Psoas muscle (tissue), 8 donors: ENCODE measurements at places on chromosomes 7 and 10. TPM values are rescaled to one million over a fixed set of nuclear protein-coding genes. Genes with fewer than 3 reads are reported as not detected.

GRCh38 chr7:12377406-12377805 lies 26.3 kb downstream of the VWDE start:
- no peaks in the 10 kb centered on the region for H3K4me1 ChIP-seq
- H3K4me3 ChIP-seq, result no peak overlapping the region
- DNase-seq, result no peak
- no peaks in the 10 kb centered on the region for H3K36me3 ChIP-seq

DNA sequence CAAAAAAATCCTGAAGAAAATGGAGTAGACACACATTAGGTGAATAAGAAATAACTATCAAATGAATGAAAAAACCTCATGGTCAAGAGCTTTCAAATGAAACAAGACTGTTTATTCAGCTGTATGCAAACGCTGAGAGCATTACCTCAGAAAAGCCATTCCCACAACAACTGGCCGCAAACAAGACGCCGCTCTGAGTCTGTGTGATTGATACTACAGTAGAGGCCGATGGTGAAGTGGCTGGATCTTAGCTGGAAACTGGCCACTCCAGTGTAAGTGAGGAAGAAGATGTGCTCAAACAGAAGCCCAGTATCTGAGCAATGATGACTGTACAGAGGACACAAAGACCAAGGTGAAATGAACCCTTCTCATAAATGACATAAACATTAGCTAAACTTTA lies 252.4 kb upstream of the GHITM start:
- H3K36me3 ChIP-seq, result no peaks in the 10 kb centered on the region
- DNase-seq, result no peak
- no peak overlapping the region for H3K27ac ChIP-seq
- H3K4me1 ChIP-seq, result no peaks in the 10 kb centered on the region
- H3K27me3 ChIP-seq, result no peaks in the 10 kb centered on the region

Gene HTR7
- total RNA-seq, result 1.3 TPM

Gene PTN
- 4.2 TPM for total RNA-seq
